ENCODE measurements at places on chromosomes 3 and 15.

- no peak for DNase-seq
These were observed 102.7 kb upstream of the MEIS2 start for GRCh38 chr15:37203050-37203449.

DNA sequence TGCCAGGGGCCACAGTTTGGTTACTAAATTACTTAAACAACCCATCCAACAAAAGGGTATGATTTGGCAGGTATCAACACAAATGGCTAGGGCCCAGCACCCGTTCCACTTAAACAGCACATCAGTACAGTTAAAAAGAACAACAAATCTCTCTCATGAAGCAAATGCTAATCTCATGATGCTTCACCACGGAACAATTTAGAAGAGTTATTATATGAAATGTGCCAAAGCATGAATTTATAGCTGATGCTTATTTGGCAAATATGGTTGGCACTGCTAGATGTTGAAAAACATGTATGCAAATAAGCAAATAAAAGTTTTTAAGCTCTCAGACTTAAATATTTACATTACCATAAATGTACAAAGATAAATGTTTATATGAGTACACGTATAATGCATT is 2.3 kb downstream of the PEAK1 start:
- DNase-seq, result no peak

GRCh38 chr3:53132347-53132746 is 2.1 kb upstream of the RFT1 start:
- no peak for DNase-seq

- DNase-seq, result no peak
These were observed 31.0 kb downstream of the TRIM42 start for GRCh38 chr3:140708815-140709214.

- DNase-seq, result no peak
These were observed 37.8 kb upstream of the UACA start for GRCh38 chr15:70801109-70801508.

- DNase-seq, result no peak
These were observed 30.3 kb upstream of the SETD2 start for GRCh38 chr3:47193871-47194859.

DNA sequence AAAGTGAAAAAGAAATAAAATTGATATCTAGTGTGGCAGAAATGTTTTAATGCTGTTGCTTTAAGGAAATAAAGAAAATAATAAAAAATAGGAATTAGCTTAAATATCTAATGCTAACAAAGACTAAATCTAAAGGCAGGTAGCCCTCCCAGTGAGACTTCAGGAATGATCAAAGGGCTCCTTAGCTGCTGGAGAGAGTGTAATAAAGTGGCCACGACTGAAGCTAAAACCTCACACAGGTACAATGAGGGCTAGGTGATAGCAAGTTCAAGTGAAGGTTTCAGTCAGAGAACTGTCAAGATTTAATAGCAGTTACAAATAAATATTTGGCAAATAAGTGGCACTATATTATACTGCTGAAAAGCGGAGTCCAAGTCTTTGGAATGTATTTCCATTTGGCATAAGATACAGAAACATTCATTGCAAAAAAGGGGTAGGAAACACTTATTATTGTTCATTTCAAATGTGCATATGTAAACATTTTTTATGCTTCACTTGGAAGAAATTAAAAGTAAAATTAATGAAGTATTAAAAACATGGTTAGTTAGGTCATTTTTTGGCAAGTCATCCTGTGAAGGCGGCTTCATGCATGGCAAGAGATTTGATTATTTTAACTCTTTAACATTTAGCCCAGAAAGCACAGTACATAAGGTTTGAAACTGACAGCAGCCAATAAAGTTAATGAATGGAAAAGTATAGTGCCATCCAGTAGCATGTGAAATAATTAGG is 168.2 kb downstream of the ECT2 start:
- no peak for DNase-seq

GRCh38 chr3:131728898-131729642 is 226.3 kb upstream of the MRPL3 start:
- DNase-seq, result no peak

GRCh38 chr3:25000971-25001591 is 427.0 kb upstream of the RARB start:
- DNase-seq, result no peak

DNA sequence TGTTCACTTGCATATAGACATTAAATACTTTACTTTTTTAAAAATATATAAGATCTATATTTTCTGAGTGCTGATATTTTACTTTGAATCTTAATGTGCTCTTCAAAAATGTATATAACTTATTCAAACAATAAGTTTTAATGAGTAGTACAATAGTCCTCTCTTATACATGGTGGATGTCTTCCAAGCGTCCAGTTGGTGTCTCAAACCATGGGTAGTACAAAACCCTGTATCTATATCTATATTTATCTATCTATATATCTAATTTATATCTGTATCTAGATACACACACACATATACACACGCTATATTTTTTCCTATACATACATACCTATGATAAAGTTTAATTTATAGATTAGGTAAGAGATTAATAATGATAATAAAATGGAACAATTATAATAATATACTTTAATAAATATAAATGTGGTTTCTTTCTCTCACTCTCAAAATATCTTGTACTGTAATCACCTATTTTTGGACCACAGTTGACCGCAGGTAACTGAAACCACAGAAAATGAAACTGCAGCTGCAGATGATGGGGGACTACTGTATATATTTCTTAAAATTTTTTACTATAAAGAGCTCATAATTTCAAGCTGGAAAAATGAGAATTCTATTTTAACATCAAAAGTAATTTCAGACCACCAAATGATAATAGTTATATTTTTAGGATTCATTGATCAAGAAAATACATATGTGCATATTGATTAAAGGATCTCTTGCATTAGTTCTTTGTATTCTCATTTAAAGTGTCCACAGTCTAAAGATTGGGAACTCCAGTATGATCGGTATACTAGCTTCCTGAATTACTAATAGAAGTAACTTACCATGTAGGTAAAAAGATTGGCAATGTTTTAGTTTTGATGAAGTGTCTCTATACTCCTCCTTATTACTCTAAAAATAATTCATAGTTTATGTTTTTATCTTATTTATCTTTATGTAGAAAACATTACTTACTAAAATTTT is 215.1 kb upstream of the MLF1 start:
- no peak for DNase-seq

GRCh38 chr3:186427627-186428281 is 65.7 kb upstream of the DGKG start:
- DNase-seq, result no peak

- no peak for DNase-seq
These were observed 93.3 kb downstream of the TRIM42 start for GRCh38 chr3:140770977-140771667.

DNA sequence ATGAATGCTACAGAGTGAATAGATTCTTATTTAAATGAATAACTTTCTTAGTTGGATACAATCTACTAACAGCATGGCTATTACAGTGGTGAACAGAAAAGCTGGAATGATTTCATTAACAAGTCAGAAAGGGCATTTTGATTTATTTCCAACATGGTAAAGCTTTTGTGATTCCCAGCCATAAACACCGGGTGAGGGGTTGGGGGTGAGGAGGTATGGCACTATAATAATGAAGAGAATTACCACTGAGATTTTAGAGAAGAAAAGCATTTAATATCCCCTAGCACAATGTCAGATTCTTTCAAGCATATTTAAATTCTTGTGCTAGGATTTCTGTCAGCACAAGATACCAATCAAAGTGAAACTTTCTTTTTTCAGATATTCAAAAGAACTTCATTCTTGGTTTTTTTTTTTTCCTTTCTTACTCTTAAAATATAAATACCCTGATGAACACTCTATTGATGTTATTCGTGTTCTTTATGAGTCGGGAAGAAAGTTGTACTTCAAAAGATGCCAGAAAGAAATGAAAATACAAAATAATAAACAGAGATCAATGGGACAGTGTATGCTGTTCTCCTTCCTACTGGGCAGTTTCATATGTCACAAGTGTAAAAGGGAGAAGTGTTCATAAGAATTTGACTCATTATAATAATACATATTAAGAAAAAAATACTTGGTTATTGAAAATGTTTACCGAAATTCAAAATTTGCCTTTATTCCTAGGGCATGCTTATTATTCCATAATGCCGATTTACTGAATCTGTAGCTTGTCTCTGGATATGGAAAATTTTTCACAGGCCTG is 522.8 kb downstream of the CADM2 start:
- no peak for DNase-seq

GRCh38 chr3:55490276-55490913 is 3.3 kb upstream of the WNT5A start:
- no peak for DNase-seq

DNA sequence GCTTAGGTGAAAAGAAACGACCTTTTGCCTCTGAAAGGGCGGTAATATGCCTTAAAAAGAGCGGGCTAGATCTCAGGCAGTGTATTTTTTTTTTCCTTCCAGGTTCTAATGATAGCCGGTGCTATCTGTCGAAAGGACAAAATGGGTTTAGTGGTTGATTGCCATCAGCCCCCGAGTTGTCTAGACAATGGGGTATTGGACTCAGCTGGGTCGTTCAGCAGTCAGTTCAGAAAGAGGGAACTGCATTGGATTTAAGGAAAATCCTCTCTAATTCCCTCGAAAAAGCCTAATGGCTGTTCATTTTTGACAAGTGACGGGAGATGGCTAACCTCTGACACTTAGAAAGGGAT is 728 bp downstream of the EIF2B5 start:
- DNase-seq, result no peak

DNA sequence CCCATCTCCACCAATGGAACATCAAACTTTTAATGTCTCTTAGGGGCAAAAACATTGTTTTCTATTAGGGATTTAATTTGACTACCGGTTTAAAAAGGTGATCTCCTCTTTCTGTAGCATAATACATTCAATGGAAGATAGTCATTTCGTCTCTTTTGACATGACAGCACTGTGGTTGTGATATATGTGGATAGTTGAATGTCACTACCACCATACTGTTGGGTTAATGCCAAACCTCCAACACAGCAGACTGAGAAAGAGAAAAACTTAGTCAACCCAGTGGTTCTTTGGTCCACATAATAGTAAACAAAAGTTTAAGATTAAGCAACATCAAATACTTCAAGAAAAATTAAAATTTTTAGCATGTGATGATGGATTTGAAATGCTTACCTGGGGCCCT is 530.4 kb downstream of the AGBL1 start:
- DNase-seq, result no peak

GRCh38 chr3:161221806-161222600 is 892 bp downstream of the NMD3 start:
- no peak for DNase-seq

GRCh38 chr3:144875211-144875610 is 903.6 kb downstream of the DIPK2A start:
- DNase-seq, result no peak

DNA sequence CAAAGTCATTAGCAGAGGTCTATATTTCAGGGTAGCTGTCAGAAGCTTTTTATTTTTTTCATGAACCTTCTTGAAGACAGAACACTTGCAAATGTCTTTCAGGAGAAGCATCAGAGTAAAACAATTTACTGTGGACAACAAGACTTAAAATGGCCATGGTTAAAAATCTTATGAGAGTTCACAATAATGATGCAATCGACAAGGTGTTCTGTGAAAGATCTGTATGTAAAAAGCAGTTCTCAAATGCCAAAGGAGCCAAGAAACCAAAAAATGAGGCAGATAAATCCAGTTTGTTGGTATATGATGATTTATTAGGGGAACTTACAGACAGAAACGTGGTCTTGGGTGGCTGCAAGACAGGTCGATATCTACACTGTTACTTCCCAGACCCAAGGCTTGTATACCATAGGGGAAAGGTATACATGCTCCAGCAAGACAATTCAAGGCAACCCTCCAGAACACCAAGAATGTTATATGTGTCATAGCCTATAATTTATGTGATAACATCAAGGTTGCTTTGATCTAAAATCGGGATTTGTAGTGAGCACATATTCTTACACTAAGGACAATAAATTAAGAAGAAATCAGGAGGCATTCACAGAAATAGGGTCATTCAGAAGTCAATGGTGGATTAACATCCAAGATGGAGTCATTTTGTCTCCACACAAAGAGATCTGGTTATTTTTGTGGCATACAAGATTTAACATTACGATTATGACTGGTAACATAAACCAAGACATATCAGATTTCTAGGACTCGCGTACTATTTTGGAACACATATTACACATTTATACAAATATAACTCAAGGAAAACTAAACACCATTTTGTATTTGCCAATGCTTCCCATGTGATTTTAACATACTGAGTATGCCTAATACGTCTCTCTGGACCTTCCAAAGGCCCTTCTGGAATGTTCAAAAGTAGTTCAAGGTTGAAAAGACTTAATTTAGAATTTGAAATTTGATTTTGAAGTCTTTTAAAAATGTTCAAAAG is 316.4 kb downstream of the THSD4 start:
- no peak for DNase-seq

DNA sequence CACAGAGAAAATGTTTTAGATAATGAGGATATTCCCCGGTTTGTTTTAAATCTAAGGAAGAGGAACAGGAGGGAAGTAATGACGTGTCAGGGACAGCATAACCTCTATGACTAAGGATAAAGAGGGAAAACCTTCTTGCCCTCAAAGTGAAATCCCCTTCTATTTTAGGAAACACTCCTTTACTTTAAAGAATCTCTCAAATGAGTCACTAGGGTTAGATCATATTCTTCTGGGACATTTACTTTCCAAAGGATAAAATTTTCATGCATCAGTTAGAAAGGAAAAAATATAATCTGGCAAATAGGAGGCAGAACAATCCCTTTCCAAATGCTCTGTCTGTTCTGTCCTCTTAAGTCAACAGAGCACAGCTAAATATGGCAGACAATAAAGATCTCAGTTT is 43.2 kb upstream of the UBE2E2 start:
- no peak for DNase-seq

DNA sequence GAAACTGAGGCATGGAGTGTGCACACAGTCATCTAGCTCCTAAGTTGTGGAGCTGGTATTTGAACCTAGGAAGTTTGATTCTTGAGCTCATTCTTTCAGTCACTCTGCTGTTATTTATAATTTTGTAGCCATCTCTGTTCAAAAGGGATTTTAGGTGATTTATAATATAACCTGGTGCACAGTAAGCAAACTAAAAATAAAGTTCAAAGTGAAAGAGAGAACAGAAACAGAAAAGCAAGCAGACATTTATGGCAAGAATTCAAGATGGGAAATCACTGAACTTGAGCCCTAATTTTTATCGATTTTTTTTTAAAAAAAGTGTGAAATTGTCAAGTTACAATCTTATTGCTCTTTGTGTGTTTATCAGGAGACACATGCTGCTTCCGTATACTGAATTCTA is 71.4 kb upstream of the SLC7A14 start:
- DNase-seq, result no peak

GRCh38 chr15:70768257-70768883 is 5.0 kb upstream of the UACA start:
- no peak for DNase-seq

DNA sequence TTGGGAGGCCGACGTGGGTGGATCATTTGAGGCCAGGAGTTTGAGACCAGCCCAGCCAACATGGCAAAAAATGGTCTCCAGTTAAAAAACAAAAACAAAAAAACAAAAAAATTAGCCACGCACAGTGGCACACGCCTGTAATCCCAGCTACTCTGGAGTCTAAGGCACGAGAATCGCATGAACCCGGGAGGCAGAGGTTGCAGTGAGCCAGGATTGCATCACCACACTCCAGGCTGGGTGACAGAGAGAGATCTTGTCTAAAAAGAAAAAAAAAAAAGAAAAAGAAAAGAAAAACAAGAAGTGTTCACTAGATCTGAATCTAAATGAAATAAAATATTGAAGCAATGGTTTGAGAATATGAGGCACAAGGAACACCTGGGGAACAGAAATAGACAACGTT is 36.7 kb downstream of the SLC9A9 start:
- DNase-seq, result no peak

- DNase-seq, result no peak
These were observed 92.7 kb upstream of the BLM start for GRCh38 chr15:90624278-90624981.

GRCh38 chr3:197501879-197502620 is 53.7 kb downstream of the BDH1 start:
- DNase-seq, result no peak
